ENCODE measurements at places on chromosomes 7 and 10.
A peak's percentile ranks its signal among the peaks of the same experiment; 100 is the strongest.

DNA sequence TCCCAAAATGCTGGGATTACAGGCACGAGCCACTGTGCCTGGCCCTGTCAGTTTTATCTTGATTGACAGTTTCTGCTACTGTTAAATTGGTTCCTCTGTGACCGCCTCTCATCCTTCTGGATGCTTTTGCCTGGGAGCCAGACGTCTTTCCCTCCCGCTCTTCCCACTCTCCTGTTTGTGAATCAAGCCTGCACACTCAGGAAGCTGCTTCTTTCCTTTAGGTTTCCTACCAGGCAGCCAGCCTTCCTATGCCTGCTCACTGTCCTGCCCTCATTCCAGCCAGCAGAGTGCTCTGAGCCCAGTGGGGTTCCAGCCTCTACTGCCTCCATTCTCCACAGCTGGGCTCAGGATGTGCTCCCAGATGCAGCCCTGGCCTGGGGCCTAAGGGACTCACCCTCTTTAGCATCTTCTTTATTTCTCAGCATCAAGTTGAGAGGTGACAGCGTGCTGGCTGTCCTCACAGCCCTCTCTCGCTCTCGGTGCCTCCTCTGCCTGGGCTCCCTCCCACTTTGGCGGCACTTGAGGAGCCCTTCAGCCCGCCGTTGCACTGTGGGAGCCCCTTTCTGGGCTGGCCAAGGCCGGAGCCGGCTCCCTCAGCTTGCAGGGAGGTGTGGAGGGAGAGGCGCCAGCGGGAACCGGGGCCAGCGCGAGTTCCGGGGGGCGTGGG is 5.1 kb downstream of the SH2D4B start:
- no peak for DNase-seq

DNA sequence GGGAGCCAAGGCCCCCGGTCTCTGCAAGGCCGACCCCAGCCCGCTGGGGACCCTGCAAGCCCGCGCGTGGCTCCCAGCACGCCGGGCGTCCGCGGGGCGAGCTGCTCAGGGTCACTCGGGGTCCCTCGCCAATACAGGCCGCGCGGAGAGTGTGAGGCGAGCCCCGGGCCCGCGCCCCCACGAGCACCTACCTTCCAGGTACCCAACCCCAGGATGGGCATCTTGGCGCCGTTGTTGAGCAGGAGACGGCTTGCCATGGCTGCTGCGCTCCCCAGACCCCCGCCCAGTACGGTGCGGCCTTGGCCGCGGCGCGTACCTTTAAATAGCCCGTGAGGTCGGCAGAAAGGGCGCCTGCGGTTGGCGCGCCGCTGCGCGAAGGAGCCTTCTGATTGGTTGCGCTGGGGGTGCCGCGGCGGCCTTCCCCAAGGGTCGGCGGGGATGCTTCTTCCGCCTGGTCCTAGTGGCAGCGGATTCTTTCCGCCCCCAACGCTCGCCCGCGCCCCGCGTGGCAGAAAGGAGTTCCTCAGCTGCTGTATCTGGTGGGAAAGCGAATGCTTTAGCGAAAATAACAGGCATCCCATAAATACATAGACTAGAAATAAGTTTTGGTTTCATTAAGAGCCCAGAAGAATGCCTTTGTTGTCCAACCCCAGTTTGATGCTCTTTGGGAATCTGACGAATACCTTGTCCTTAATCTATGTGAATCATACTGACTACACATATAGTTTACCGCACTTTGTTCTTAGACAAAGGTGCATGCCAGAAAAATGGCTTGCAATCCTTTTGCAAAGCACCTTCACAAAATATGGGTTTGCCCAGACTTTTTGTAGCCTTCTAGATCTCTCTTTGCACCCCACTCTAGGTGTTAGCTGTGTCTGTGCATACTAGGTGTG is at the start of gene AKR1B1:
TSS of gene AKR1B1 (minus strand) at position 295 of the 893 bp plus-strand sequence. CDS start at position 257, 38 bp downstream.
- peak; percentile 29 for DNase-seq

DNA sequence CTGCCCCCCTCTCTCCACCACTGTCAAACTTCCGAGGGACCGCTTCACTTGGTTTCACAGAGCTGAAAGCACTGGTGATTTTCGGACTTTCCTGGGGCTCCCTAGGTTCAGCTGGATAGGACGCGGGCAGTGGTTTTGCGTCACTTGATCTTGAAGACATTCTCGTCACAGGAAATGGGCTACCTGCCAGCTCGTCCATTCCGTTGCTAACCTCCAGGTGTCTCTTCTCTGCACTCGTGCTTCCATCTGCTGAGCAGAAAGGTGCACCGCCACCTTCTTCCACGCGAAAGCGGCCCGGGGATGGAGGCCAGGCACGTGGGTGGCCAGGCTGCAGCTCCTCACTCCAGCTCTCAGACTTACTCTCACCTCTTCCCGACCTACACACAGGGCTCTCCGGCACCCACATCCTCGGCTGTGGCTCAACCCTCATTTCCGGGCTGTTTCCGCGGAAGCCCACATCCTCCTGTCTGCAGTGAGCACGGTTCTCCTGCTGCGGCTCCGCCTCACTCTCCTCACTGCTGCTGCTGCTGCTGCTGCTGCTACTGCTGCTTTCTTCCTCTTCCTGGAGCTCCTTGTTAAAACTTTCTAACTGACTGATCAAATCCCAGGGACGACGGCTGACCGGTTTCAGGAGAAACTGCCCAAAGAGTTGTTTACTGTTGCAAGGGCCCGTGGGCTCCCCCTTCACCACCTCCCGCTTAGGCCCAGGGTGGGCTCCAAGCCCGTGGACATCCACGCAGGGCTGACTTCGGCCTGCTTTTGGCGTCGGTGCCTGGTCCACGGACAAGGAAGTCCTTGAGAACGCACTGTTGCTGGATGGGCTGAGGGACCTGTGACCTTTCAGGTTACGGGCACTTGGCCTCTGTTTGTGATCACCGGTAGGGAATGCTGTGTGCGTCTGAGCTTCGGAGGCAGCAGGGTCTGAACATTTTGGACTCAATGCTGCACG is 32.1 kb downstream of the JCAD start:
- DNase-seq: peak; percentile 86

DNA sequence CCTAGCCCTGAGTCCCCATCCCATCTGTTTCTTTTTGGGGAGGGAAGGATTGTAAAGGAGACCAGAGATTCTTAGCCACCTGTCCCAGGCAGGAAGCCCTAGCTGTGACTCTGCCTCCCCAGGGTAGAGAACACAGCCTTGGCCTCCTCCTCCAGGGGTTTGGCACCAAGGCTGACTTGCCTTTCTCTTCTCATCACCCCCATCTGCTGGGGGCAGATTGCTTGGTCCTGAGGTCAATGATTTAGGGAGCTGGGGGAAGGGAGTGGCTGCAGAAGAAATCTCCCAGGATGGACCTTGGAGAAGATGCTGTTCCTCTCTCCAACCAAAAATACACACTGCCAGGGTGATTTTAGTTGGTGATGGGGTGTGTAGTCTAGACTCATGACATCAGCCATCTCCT is 2.6 kb upstream of the MNX1 start:
- DNase-seq: no peak

GRCh38 chr7:143493751-143494150 is 16.1 kb downstream of the TAS2R41 start:
- DNase-seq: no peak

GRCh38 chr7:151735186-151735850 is 141.6 kb downstream of the PRKAG2 start:
- no peak for DNase-seq

DNA sequence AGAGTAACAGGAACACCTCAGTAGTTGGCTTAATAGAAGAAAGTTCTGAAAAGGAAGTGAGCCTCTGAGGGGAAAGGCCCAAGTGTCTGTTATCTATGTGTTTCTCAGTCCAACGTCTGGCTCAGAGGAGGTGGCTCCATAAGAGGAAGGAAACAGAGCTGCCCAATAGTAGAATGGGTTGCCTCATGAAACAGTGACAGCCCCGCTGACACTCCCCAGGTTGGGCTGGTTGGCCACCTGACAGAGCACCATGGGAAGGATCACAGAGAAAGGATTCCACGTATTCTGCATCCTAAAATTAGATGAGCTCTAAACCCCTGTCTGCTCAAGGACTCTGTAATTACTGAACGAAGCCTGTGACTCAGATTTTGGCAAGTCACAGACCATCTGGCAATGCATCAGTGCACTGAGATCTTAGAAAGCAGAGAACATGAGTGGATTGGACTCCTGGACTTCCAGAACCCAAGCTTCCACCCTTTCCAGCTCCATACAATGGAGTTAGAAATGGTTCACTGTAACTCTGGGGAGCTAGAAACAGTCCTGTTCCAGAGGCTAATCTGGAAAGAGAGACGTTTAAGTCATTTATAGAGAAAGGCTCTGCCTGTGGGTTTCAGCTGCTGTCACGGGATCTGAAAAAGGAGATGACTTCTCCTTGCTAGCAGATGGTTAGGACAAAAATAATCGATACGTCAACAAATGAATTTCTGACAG is 2.9 kb downstream of the PKD2L1 start:
- peak; percentile 55 for DNase-seq

DNA sequence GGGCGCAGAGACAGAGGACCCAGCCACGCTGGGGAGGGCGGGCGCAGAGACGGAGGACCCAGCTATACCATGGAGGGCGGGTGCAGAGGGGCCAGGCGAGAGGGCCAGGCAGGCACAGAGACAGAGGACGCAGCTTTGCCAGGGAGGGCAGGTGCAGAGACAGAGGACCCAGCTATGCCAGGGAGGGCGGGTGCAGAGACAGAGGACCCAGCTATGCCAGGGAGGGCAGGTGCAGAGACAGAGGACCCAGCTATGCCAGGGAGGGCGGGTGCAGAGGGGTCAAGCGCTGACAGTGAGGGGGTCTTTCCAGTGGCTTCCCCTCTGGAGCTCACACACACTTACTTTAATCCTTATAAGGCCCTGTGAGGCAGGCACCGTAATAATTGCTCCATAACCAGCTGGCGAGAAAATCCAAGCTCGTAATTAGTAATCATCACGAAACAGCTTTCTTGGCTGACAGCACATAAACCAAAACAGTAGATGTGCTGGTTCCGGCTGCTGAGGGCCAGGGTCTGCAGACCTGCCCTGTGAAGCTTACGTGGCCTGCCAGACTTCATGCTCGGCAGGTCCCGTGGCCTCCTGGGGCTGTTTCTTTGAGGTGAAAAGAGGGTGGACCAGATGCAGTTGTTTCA is 137.2 kb downstream of the VIPR2 start:
- DNase-seq: no peak

- no peak for DNase-seq
Observed at GRCh38 chr7:44144968-44145478, 3.9 kb upstream of the MYL7 start.

- DNase-seq: no peak
Observed at GRCh38 chr7:131095346-131095745, 232.3 kb upstream of the MKLN1 start.

- DNase-seq: peak; percentile 31
Observed at GRCh38 chr10:17510242-17510908, 56.0 kb upstream of the ST8SIA6 start.

DNA sequence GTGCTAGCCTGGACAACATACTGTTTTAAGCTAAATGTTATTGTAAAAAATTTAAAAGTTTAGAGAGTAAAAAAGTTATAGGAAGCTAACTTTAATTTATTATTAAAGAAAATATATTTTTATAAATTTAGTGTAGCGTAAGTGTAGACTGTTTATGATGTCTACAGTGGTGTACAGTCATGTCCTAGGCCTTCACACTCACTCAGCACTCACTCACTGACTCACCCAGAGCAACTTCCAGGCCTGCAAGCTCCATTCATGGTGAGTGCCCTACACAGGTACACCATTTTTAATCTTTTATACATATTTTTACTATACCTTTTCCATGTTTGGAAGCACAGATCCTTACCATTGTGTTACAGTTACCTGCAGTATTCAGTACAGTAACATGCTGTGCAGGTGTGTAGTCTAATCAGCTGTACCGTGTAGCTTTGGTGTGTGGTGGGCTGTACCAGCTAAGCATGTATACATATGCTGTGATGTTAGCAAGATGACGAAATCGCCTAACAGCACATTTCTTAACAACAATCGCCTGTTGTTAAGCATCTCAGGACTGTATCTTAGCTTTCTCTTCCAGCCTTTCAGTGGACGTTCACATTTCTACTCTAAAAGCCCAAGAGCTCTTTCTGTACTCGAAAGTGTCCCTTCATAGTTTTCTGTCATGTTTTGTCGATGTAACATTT is 12.5 kb downstream of the RNF32 start:
- no peak for DNase-seq

- DNase-seq: peak; percentile 22
Observed at GRCh38 chr10:58266003-58266825, 1.5 kb downstream of the IPMK start.

- DNase-seq: no peak
Observed at GRCh38 chr7:105724688-105725087, 143.4 kb upstream of the EFCAB10 start.

GRCh38 chr7:80873140-80873539 is 45.7 kb downstream of the SEMA3C start:
- DNase-seq: no peak

- DNase-seq: no peak
Observed at GRCh38 chr10:127154831-127155620, 41.4 kb downstream of the INSYN2A start.

GRCh38 chr7:155818154-155818819 is 6.0 kb upstream of the SHH start:
- DNase-seq: no peak

DNA sequence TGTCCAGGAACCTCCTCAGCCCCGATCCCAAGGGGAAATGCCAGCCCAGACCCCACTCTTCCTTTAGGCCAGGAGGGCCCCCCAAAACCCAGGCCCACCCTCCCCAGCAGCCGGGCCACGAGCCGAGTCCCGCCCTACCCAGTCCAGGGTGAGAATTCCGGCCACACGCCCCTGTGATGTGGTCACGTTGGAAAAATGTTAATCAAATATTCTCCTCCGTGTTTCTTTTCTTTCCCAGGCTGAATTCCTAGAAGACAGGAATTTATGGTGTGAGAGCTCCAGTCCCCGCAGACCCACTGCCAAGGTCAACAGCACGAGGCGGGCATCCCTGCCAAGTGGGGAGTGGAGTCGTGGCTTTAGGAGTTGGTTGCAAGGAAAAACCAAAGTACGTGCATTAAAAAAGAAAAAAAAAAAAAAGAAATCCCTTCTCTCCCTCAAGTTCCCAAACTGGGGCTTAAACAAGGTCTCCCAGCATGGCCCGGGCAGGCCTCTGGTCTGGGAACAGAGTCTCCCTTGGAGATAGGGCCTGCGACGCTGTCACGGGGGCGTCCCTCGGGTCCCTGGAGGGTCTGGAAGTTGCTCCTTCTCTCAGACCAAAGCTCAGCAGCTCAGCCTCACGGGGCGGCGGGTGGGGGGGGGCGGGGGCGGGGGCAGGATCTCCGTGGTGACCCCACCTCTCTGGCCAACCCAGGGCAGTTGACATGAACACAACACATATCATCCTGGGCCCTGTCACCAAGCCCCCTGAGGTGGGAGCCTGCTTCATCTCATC is 28.1 kb upstream of the ELN start:
- no peak for DNase-seq

- DNase-seq: no peak
Observed at GRCh38 chr10:32889631-32890212, 68.3 kb downstream of the ITGB1 start.

DNA sequence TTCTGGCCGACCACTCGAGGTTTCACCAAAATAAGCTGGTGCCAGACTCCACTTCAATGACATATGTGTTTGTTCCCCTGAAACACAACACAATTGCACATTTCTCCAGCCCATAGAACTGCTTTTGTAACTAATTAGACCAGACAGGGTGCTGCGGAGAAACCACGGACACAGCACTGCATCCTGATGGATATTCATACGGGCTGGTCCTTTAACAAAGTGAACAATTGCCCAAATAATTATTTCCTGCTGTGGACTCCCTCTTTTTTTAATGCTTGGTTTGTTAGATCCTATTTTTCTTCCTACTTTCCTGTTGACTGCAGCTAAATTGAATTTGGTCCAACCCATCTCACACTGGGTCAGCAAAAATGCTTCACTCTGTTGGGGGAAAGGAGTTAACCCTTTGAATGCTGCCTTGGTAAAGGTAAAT is 198.6 kb upstream of the BMPER start:
- DNase-seq: no peak

GRCh38 chr10:15419279-15419874 is 48.3 kb upstream of the FAM171A1 start:
- DNase-seq: peak; percentile 5

- no peak for DNase-seq
Observed at GRCh38 chr7:73682745-73683055, 553 bp downstream of the DNAJC30 start.
